Hematopoietic multipotent progenitor cell treated with erythropoietin and hydrocortisone succinate and interleukin-3 and kit ligand, for 17 days (in vitro differentiated cells): ENCODE measurements at places on chromosomes 5 and 9.

- no peak for DNase-seq
Observed at GRCh38 chr5:177311392-177311722, 341 bp downstream of the MXD3 start.

DNA sequence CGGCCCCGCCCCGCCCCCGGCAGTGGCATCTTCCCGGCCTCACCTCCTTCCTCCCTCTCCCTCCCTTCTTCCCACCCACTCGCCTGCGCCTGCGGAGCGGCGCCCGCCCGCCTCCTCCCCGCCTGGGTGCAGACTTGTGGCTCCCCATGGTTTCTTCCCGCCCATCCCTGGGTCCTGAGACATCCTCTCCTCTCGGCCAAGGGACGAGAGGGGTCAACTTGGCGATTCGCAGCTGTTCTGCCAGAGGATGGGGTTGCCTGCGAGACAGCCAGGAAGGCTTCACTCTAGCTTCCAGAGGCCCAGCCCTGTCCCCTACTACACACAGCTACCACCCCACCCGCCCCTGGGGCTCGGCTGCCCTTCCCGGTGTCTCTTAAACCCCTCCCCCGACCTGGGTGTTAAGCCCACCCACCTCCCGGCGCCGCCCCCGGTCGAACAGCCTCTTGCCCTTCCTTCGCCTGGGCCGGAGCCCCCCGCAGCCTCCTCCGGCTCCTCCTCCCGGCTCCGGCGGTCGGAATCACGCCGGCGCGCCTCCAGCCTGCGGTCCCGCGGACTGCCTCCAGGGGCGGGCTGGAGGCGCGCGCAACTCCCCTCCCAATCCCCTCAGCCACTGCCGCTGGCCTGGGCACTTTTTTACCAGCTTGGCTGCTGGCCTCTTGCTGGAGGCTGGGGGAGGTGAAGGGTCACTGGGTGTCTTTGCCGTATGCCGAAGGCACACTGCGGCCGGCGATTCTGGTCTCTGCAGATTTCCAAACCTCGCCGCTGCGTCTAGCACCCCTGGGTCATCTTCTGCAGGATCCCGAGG lies 1.9 kb downstream of the JADE2 start:
- peak; percentile 57 for DNase-seq

GRCh38 chr5:65916636-65917035 lies 9.7 kb upstream of the ERBIN start:
- no peak for DNase-seq

DNA sequence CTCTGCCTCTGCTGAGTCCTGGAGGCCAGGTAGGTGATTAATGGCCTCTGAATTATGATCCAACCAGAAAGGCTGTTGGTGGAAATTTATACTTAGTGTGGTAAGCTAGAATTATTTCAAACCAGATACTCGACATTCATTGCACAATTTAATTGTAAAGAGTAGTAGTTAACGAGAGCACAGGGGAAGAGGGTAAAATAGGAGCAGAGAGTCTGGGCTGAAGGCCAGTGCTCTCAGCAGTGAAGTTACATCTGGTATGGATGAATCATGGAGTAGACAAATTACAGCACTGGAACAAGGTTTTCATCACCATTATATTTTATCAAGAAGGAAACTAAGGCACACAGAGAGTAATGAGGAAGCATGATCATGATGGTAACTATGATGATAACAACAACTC lies 92.5 kb downstream of the TLR4 start:
- DNase-seq: no peak

DNA sequence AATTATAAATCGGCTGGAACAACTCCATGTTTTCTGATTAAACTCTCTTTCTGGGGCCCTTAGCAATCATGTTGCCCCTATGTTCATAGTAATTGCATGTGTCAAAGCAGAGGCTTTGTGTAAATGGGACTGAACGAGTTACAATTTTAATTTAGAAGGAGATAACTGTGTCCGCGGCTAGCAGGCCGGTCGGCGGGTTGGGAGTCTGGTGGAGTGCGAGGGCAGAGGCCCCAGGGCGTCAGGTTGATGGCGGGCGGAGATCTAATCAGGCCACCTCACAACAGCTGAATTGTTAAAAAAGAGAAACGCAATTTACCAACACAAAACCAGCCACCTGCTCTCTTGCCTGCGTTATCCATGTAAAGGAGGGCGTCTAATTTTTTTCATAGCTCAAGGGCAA lies 134.9 kb upstream of the LPCAT1 start:
- DNase-seq: no peak

GRCh38 chr9:85536514-85536913 lies 205.2 kb downstream of the AGTPBP1 start:
- no peak for DNase-seq

- no peak for DNase-seq
Observed at GRCh38 chr5:1750469-1750868, 49.2 kb downstream of the MRPL36 start.

- DNase-seq: no peak
Observed at GRCh38 chr5:97006454-97007060, 70.7 kb downstream of the LNPEP start.

DNA sequence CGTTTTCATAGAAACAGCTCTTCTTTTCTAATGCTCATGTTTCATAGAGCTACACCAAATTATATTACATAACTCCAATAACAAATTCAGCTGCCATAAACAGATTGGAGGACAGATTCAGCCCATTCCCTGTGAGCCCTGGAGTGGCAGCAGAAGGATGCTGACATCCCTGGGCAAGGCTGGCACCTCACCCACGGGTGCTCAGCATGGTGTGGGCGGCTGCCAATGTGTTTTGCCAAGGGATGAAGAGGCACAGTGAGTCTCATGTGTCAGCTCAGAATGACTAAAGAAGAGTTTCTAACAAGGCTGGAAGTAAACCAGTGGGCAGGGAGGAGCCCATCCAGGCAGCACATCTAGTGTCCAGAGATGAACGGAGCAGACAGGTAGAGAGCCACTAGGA lies 127.1 kb upstream of the ICE1 start:
- no peak for DNase-seq

GRCh38 chr5:82312373-82312856 lies 34.3 kb upstream of the RPS23 start:
- DNase-seq: peak; percentile 26

- DNase-seq: no peak
Observed at GRCh38 chr9:17025281-17025680, 109.6 kb upstream of the CNTLN start.

GRCh38 chr5:12384005-12384404 lies 479.8 kb upstream of the CTNND2 start:
- no peak for DNase-seq

GRCh38 chr9:4590430-4591122 lies 71.5 kb upstream of the PLPP6 start:
- no peak for DNase-seq

DNA sequence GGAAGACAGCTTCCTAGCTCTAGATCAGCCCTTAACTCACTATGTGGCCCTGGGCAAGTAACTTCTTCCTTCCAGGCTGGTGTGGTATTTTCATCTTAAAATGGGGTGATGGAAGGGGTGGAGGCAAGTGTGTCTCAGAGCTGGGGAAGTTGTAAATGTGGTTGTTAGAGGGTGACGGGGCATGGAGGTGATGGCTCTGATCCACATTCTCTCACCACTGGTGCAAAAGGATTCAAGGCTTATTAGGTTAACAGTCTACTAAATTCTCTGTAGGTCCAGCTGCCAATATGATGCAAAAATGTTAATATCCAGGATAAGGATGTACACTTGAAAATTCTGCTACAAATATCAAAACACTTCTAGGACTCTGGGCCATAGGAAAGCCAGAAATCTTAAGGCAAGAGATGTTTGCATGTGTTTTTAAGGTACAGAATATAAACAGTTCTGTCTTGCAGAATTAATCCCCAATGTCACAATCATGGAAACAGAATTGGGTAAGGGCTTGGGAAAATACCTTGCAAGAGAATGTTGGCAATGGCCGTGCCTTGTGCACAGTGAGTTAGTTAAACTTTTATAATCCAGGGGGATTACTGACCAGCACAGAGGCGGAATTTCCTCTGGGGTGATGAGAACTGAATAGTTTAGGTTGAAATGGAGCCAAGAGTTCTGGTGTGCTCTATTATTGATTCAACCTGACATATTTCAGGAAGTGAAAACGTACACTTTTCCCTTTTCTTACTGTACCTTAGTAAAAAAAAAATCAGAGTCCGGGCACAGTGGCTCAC lies 19.8 kb downstream of the TNFSF15 start:
- no peak for DNase-seq

GRCh38 chr9:136625101-136626065 lies 37.3 kb upstream of the EGFL7 start:
- no peak for DNase-seq

DNA sequence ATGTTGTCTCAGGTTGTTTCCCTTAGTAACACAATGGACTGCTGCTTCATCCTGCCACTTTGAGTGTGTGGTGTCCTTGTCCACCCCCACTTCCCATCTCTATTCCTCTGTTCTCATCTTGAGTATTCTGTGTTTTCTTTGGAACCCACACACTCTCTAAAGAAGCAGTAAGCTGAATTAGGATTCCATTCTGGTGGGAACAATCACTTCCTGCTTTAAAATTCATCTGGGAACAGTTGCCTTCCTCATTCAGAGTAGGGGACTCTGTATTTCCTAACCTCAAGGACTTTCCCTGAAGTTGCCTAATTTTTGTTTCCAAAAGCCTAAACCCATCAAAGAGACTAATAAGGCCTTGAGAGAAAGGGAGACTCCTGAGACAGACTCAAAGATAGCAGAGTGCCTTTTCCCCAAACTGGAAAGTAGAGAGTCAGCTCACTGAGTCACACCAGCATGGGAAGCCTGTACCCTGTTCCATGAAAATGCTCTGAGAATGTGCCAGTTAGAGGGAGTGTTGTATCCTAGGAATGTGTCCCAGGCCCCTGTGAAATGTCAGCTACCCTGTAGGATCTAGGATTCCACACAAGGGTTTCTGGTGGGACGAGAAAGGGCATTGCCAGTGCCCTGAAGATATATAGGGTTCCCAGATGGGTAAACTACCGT lies 63.6 kb downstream of the CCDC192 start:
- no peak for DNase-seq

DNA sequence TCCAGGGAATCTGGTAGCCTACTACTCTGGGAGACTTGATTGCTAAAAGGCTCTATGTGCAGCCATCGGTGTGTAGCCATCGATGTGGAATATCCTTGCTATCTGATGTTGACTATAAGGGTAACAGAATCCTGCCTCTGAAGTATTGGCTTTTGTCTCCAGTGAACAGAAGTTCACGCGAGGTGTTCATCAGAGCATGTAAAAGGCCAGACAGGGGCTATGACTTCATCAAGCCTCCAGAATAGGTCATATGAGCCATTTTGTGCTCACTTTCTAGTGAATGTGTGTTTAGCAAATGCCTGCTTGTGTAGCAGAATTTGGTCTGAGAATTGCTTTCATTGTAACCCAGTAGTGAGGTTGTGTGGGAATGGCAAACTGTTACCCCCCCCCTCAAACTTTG lies 66.8 kb upstream of the RAD23B start:
- no peak for DNase-seq

- no peak for DNase-seq
Observed at GRCh38 chr9:133621725-133622267, 12.6 kb upstream of the FAM163B start.

DNA sequence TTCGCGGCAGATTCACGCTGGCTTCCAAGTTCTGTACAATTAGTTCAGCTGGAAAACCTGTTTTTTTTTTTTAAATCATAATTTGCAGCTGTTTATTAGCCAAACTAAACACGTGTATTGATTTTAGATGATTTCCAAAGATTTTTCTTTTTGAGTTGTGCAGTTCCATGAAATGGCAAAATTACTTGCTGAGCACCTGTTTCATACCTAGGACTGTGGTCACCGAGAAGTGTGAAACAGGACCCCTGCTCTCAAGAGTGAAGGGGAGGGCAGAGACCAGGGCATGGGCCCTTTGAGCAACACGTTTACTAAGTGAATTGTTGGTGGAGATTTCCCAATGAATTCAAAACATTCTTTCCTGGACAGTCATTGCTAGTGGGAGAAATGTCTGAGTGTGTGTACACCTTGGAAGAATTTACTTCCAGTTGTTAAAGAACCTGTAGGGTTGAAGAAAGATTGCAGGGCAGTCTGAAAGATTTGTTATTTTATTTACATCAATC lies 688 bp downstream of the SNX24 start:
- no peak for DNase-seq

- no peak for DNase-seq
Observed at GRCh38 chr5:39717176-39717897, 292.6 kb upstream of the DAB2 start.

DNA sequence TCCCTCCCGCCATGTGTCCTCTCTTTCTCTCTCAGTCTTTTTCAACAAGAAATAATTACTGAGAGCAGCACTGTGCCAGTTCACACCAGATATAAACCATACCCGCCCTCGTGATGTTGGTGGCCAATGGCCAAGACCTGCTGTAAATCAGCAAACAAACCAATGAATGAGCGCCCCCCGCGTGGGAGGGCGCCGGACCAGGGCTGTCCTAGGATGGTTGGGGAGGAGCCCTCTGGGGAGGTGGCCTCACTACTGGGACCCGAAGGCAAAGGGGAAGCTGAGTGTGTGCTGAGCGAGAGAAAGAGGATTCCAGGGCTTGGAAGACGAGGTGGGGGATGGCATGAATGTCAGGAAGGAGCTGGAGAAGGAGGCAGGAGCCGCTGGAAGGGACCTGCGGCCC lies 51.2 kb upstream of the BARHL1 start:
- no peak for DNase-seq

DNA sequence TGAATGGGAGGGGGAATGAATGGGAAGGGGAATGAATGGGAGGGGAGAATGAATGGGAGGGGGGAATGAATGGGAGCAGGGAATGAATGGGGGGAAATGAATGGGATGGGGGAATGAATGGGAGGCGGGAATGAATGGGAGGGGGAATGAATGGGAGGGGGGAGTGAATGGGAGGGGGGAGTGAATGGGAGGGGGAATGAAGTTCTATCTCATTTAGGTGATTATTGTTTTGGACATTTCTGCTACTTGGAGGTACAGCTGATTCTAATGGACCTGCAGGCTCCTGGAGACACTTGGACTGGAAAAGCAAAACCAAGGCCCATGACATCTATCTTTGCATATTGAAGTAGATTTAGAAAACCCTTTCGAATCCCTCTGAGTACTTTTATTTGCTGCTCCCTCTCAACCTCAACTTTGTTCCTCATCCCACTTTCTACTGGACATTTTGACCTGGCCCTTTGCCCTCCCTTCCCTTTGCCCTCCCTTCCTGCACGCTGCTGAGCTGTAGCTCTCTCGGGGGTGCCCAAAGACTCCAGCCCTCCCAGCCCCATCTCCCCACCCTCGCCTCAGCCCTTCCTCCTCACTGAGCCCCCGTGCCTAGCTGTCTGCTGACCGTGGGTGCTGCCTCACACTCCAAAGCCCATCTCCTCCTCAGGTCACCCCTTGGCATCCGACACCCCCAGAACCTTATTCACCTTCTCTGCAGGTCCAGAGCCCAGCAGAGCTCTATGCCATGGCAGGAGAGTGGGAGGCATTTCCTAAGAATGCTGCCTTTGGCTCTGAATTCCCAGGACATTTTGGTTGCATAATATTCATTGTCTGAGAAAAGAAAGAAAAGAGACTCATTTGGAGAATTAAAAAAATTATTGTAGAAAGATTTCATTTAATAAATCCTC lies 19.9 kb upstream of the LPCAT1 start:
- no peak for DNase-seq
